ENCODE measurements at places on chromosomes 12 and 14. TPM values are rescaled to one million over a fixed set of nuclear protein-coding genes. Genes with fewer than 3 reads are reported as not detected.

The MYO1H gene
- not detected for total RNA-seq

DNA sequence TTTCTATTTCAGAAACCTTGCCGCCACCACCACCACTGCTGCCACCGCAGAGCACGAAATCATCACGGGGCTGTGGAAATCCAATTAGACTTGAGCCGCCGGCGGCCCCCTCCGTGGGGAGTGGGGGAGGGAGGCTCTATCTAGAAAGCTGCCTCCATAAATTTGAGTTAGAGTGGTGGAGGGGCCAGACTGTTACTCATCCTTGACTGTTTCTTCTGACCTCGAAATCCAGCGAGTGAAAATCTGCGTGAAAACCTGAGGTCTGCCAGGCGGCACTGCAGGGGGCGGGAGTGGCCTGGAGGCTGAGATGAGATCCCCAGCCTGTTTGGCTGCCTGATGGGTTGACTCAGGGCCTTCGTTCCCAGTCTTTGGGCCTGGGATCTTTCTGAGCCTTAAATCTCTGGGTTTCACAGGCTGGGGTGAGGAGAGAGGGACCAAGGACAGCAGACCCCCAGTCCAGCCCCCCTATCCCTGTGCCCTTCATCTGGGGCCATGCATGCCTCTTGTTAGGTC, 29.9 kb downstream of the TSPAN9 start:
- no peak for DNase-seq

DNA sequence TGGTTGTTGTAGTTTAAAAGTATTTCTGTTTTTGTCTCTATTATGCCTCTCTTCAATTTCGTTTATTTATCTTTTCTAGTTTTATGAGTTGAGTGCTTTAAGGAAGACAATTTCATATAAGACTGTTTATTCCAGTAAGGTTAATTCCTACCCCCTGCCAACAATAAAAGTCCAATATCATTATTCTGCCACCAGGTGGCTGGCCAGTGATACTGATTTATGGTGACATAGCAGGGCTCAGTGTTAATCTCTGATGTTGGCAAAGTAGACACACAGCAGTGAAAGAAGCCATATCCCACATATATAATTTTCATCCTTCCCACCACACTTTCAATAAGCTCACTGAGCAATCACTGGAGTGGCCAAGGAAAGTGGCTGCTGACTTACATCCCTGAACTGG, 69.0 kb upstream of the BMP4 start:
- DNase-seq, result no peak

- no peak for DNase-seq
Observed at GRCh38 chr12:46884362-46884761, 58.6 kb upstream of the SLC38A4 start.

- no peak for DNase-seq
Observed at GRCh38 chr12:5582018-5582417, 150.1 kb downstream of the NTF3 start.

DNA sequence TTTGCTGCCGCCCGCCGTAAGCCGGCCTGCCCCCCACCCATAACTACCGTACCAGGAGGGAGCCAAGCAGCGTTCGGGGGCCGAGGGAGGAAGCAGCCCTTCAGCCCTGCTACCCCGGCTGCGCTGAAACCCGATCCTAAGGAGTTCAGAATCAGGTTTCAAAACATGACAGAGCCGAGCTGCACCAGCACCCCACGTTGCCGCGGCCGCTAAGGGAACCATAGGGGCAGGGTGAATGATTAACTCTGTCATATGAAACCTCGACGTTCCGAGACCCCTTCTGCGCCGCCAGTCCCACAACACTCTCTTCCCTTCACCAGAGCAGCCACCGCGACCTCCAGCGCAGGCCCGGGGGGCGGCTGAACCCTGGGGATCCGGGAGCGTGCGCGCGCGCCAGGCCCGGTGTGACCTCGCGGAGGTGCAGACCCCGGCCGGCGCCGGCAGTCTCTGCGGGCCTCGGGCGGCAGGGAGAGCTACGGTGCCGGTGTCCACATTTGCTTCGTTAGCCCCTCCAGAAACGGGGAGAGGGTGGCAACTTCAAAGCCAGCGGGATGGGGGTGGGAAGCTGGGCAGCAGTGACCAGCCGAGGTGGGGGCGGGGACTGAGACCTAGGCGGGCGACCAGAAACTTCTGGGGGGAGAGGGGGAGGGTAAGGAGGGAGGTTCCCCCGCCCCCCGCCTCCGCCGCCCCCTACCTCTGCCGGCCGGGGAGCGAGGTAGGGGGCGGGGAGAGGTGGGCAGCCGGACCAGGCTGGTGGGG, 1.6 kb downstream of the SIX4 start:
- DNase-seq, result peak; percentile 56

GRCh38 chr14:99123208-99123870, 148.7 kb downstream of the BCL11B start:
- no peak for DNase-seq

- no peak for DNase-seq
Observed at GRCh38 chr14:100764471-100765115, 37.9 kb downstream of the DLK1 start.
